ENCODE measurements at places on chromosomes 4 and X.

GRCh38 chr4:173488656-173489055 lies 41.4 kb downstream of the HAND2 start:
- no peak for DNase-seq

- no peak for DNase-seq
These were observed 6.6 kb upstream of the POU3F4 start for GRCh38 chrX:83501530-83501929.

- no peak for DNase-seq
These were observed 425.6 kb downstream of the IL1RAPL1 start for GRCh38 chrX:29012867-29013266.

GRCh38 chr4:24675721-24676389 lies 91.5 kb upstream of the DHX15 start:
- no peak for DNase-seq

- DNase-seq = no peak
These were observed 14.9 kb upstream of the CYTL1 start for GRCh38 chr4:5034206-5034605.

GRCh38 chr4:121156822-121157769 lies 7.0 kb downstream of the TNIP3 start:
- DNase-seq = no peak

GRCh38 chr4:94957030-94957429 lies 199.3 kb downstream of the BMPR1B start:
- DNase-seq = no peak

GRCh38 chr4:72918362-72918761 lies 151.2 kb downstream of the COX18 start:
- no peak for DNase-seq

- DNase-seq = no peak
These were observed 90.2 kb downstream of the CPZ start for GRCh38 chr4:8682725-8683124.

Measured in hypothalamus (tissue), 51 donors.